ENCODE measurements at places on chromosomes 4 and X.

DNA sequence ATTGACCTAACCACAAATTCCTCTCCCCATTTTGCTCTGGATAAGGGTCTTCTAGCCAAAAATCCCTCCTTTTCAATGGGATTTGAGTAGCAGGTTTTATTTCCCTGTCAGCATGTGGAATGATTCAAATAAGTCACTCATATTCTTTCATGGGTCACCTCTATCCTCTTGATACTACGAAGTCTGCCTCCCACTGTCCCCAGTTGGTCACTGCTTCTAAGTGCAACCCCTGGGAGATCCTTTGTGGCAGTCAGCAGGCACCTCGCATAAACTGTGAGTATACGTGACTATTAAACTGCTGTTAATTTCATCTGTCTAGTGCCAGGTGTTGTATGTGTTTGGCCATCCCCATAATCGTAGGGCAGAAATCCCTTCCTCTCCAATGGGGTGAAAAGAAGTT lies 1667.9 kb upstream of the PCDH7 start:
- no peak for DNase-seq

GRCh38 chr4:4856071-4857000 lies 3.1 kb upstream of the MSX1 start:
- no peak for DNase-seq

DNA sequence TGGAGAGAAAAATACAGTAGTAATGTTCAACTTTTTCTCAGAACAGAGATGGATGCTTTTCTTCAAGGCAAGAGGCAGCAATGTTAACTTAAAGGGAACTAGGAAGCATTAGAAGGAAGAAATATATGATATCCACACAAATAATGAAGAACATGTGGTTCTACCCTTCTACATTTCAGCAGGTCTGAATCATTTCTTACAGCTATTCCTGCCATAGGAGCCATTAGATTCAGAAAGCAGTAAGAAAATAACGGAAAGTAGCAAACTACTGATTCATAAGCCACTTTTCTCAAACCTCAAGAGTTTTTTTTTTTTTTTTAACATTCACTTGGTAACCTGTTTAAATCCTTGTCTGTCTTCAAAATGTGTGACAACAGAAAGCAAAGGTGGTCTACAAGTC lies 1251.6 kb upstream of the AGA start:
- no peak for DNase-seq

GRCh38 chr4:184102488-184102887 lies 115.2 kb downstream of the ENPP6 start:
- DNase-seq: no peak

GRCh38 chr4:55012363-55013230 lies 112.8 kb downstream of the KDR start:
- DNase-seq: no peak

DNA sequence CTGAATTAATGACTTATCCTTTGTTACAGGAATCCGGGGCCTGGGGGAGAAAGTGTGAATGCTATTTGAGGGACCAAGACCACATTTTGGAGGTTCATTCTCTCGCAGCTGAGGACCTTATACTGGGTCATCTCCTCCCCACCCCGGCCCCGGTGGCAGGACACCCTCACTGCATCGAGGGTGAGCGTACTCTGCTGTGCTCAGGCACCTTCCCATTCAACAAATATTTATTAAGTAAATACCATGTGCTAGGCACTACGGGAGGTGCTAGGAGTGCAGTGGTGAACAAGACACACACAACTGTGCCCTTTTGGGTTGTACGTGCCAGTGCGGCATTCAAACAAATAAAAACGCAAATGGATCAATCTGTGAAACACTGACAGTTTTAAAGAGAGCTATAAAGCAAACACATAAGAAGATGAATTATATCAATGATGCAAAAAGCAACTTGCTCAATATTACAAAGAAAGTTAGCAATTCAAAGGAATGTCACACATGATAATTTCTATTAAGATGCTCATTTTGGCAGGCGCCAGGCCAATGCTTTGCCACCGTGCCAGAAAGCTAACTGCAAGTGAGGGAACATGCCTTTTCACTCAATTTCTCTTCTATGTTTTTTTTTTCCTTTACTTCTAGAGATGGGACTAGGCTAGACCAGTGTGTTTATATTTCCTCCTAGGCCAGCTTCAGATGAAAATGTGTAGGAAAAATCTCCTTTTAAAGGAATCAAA lies 24.6 kb downstream of the ADGRG2 start:
- no peak for DNase-seq

GRCh38 chr4:174794543-174795094 lies 34.4 kb downstream of the GLRA3 start:
- no peak for DNase-seq

DNA sequence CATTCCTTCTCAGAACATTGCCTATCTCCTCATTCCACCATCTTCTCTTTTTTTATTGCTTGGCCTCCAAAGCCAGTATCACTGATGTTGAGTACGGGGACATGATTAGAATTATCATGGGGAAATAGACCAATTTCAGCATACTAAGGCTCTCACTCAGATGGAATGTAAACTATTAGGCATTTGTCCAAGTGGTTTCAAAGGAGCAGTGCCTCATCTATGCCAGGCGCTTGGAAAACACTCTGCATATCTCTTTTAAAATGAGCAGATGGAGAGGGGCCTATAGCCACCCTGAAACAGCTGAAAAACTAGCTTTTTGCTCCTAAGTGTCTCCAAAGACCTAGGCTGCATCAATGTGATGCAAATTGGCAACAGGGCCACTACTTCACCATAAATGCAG lies 150.8 kb upstream of the DIPK2B start:
- DNase-seq: no peak

DNA sequence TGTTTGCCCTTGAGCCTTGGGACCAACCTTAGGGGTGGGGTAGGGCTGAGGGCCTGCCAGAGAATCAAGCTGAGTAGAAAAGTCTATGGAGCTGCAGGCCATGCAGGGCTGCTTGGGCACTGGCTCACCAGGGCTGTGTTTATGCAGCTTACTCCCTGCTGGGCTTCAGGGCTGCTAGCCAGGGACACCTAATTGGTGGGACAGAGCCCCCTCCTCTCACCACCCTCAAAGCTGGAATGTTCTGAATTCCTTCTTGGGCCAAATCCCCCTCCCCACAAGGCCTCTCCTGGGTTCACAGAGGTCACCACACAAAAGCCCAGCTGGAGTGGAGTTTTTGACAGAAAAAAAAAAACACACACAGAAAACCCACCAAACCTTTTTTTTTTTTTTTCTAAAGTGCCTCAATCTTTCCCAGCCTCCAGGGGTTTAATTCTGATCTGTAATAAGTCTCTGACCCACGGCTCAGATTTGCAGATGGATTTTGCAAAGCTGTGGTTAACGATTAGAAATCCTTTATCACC lies at the start of gene CLDN2:
TSS of gene CLDN2 (plus strand) at position 471 of the 521 bp plus-strand sequence. CDS start 7,827 bp downstream, outside the sequence.
- DNase-seq: no peak

Data from coronary artery (tissue), 2 donors.